ENCODE measurements at places on chromosomes 12 and 14.

- DNase-seq, result no peak
Measured at GRCh38 chr12:50032515-50032853, 7.2 kb upstream of the RACGAP1 start.

DNA sequence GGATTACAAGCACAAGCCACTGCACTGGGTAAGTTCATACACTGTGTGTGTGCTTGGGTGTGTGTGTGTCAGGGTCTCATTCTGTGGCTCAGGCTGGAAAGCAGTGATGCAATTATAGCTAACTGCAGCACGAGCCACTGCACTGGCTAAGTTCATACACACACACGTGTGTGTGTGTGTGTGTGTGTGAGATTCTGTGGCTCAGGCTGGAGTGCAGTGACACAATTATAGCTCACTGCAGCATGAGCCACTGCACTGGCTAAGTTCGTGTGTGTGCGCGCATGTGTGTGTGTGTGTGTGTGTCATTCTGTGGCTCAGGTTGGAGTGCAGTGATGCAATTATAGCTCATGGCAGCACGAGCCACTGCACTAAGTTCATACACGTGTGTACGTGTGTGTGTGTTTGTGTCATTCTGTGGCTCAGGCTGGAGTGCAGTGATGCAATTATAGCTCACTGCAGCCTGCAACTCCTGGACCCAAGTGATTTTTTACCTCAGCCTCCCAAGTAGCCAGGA is 85.4 kb downstream of the HECTD1 start:
- no peak for DNase-seq

GRCh38 chr12:42144158-42144407 is 591 bp downstream of the GXYLT1 start:
- no peak for DNase-seq

DNA sequence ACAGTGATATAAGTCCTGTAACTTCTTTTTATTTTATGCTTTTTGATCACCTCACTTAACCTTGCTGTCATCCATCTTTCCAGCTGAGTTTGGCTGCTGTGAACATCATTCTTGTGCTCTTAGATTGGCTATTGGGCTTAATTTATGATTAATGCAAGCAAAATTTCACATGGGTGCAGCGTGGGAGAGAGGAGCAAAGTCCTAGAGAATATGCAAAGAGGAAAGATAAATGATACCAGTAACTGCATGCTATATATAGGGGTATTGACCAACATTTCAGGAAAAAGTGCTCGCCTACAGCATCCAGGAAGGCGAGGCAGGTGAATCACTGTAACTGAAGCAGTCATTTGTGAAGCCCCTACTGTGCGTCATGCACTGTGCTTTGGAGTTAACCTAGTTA is 153.1 kb downstream of the TMTC2 start:
- DNase-seq, result no peak

- no peak for DNase-seq
Measured at GRCh38 chr12:104699489-104700190, 242.9 kb downstream of the CHST11 start.

DNA sequence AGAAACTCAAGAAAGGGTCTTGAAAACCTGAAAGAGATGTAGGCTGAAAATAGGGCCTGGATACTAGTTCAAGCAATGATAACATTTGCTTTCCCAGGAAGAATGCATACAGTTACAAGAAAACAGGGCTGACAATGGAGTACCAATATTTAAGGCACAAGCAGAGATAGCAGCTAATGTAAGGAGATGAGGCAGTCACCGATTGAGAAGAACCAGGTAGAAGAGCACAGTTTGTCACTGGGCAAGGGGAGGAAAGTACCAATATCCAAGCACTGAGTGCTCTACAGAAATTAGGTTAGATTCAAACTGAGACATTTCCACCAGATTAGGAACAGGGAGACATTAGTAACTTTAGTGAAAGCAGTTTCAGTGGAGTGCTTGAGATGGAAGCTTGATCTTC is 19.9 kb downstream of the RPS6KA5 start:
- DNase-seq, result no peak

DNA sequence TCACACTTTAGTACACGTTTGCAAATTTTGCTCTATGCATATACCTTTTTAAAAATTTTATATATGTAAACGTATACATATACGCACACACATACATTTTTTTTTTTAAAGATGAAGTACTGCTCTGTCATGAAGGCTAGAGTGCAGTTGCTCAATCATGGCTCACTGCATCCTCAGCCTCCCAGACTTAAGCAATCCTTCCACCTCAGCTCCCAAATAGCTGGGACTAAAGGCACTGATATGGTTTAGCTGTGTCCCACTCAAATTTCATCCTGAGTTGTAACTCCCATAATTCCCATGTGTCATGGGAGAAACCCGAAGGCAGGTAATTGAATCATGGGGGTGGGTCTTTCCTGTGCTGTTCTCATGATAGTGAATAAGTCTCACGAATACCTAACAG is 220.8 kb upstream of the CAND1 start:
- no peak for DNase-seq

- DNase-seq, result no peak
Measured at GRCh38 chr12:105764216-105764835, 374.4 kb downstream of the NUAK1 start.

- DNase-seq, result no peak
Measured at GRCh38 chr12:82698708-82699564, 12.2 kb downstream of the TMTC2 start.

DNA sequence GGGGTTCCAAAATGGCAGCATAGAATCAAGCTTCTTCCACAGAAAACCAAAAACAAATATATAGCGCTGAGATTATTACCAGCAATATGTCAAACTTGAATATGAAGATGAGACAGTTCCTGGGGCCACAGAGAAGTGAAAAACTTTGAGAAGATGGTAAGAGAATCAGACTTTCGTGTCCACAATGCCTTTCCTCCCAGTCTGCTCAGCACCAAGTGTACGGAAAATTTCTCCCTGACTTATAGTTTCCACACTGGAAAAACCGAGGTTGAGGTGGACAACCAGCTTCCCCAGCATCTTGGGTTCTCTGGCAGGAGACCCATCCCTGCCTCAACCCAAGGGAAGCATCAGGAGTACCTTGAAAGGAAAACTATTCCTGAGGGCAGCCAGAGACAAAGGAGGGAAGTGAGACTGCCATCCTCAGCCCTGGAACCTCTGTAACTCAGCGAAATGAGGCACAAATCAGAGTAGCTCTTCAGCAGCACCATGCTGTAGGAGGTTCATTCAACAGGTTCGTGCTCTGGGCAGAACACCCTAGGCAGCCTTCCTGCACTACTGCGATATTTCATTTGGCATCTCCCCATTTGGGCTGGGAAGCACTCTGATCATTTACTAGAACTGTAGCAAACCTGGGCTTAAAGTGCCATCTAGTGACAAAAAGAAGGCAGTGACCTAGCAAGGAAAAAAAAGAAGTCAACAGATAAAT is 52.4 kb upstream of the CAPRIN2 start:
- DNase-seq, result no peak

GRCh38 chr14:84152452-84152851 is 1377.5 kb upstream of the FLRT2 start:
- no peak for DNase-seq

- no peak for DNase-seq
Measured at GRCh38 chr14:42994051-42994736, 1387.5 kb downstream of the LRFN5 start.

DNA sequence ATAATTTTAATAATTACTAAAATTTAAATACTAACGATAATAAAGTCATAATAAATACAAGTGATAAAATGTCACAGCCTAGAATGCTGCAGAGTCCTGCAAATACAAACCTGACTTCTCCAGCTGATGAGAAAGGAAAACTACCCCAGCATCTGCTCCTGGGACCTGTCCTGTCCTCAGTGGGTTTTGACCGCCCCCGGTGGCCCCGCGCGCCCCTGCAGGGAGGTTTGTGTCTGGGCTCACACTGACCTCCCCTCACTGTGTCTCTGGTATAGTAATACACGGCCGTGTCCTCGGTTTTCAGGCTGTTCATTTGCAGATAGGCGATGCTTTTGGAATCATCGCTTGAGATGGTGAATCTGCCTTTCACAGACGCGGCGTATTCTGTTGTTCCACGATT is 1139.4 kb downstream of the TMEM121 start:
- DNase-seq, result no peak

DNA sequence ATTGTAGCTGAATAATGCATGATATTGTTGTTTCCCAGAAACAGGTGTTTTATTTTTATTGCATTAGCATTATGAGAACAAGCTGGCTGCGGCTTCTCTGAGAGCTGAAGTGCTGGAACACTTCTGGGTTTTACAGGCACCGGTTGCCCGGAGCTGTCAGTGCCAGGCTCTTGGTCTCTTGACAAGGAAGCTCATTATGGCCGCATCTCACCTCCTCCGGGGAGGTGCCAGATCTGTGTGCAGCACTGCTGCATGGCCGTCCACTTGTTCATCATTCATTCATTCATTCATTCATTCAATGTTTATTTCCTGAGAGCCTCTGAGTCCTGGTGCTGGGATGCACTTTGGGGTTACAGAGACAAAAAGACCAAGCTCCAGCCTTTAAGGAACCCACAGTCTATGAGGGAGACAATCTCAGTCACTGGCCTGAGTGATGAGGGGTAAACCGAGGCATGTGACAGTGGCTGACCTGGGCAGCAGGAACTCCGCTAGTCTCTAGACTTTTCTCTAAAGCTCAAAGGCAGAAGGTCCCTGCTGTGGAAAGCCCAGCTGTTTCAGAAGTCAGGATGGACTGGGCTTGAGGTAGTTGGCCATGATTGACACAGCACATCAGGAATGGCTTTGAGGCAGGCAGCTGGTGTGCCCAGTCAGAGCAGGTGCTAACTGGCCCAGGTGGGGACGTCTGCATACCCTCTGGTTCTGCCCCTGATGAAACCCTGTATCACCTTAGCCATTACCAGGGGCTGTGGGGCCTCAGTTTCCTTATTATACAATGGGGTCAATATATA is 181.0 kb downstream of the ADGRD1 start:
- no peak for DNase-seq

DNA sequence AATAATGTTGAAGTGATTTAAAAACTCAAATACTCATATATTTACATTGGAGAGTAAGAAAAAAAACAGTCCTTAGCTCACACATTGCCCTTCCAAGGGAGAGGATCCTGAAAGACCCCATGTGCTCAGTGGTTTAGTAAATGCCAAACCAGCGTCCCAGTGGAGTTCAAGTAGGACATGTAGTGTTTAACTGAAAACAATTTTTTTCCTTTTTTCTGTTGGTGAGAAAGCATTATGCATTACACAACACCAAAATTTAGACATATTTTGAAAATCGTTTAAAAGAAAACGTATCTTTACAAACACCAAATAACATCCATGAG is 33.6 kb downstream of the UBR7 start:
- no peak for DNase-seq
